Lower lobe of right lung (tissue), 2 donors: ENCODE measurements at places on chromosomes 2 and 18. TPM values are rescaled to one million over a fixed set of nuclear protein-coding genes. Genes with fewer than 3 reads are reported as not detected.

DNA sequence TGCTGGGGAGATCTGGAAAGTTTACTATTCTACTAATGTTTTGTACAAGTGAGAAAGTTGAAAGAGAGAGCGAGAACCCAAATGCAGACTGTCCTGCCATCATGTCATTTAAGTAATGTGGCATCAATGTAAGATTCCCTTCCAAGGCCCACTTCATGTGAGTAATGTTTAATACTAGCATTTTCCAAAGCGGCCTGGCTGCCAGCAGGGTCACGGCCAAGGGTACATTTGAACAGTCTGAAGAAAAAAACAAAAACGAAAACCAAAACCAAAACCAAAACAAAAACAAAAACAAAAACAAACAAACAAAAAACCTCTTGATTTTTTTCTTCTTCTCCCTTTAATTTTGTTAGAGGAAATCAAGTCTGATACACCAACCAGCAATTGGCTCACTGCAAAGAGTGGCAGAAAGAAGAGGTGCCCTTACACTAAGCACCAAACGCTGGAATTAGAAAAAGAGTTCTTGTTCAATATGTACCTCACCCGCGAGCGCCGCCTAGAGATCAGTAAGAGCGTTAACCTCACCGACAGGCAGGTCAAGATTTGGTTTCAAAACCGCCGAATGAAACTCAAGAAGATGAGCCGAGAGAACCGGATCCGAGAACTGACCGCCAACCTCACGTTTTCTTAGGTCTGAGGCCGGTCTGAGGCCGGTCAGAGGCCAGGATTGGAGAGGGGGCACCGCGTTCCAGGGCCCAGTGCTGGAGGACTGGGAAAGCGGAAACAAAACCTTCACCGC lies 2.2 kb downstream of the HOXD10 start:
- peaks cover 13% of the 10 kb centered on the region for H3K4me1 ChIP-seq
- DNase-seq, result no peak
- H3K4me3 ChIP-seq, result no peak overlapping the region
- peaks cover 100% of the 10 kb centered on the region for H3K27me3 ChIP-seq

DNA sequence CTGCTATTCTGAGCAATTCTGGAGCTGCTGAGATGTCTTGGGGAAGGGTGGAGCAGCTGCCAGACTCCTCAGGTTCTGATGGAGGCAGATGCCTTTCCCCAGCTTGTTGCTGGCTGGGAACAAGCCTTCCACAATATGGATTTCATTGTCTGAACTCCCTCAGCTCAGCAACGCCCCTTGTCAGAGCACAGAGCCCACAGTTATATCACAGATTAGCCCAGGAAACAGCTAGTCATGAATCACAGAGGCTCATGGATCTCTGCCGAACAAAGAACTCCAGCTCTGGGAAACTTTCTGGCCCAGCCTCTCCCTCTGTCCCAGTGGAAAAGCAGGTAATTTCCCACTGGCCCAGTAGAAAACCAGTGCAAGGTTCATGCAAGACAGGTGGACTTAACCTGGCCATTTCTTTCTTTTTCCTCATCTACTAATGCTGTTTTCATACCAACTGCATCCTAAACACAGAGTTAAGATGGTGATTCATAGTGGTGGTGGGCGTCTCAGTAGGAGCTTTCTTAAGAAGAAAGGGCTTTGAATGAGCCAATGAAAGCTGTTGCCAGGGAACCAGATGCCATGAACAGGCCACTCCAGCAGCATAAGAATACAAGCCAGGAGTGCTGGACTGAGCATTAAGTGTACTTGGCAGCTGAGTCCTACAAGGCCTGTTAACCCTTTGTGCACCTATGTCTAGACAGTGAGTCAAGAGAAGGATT lies 8.7 kb upstream of the KIAA2012 start:
- H3K36me3 ChIP-seq, result no peaks in the 10 kb centered on the region
- H3K27me3 ChIP-seq, result no peaks in the 10 kb centered on the region
- DNase-seq, result no peak
- H3K4me3 ChIP-seq, result no peak overlapping the region
- H3K4me1 ChIP-seq, result peaks cover 11% of the 10 kb centered on the region
- no peak overlapping the region for H3K27ac ChIP-seq

Gene NEU2
- not detected for total RNA-seq

- no peak overlapping the region for H3K27ac ChIP-seq
- no peaks in the 10 kb centered on the region for H3K4me1 ChIP-seq
- no peak overlapping the region for H3K4me3 ChIP-seq
- no peaks in the 10 kb centered on the region for H3K36me3 ChIP-seq
- peaks cover 3% of the 10 kb centered on the region for H3K27me3 ChIP-seq
Measured at GRCh38 chr2:220703279-220703678, 868.8 kb downstream of the EPHA4 start.

DNA sequence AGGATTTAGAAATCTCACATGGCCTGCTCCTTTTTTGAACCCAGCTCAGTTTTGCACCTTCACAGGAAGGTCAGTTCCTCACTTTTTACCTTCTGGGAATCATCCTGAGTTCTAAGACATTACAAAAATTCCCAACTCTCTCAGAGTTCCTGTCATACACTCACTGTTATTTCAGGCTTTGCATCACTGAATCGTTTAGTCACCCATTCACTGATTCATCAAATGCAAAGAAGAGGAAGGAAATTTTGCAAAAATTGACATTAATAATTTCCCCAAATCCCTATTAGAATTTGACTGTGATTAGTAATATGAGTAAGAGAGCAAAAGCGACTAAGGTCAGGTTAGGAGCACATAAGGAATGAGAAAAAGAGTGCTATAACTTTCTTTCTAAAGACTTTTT lies 197.5 kb downstream of the PDE1A start:
- H3K4me3 ChIP-seq, result no peak overlapping the region
- no peaks in the 10 kb centered on the region for H3K36me3 ChIP-seq
- no peaks in the 10 kb centered on the region for H3K4me1 ChIP-seq
- no peaks in the 10 kb centered on the region for H3K27me3 ChIP-seq
- no peak for DNase-seq

DNA sequence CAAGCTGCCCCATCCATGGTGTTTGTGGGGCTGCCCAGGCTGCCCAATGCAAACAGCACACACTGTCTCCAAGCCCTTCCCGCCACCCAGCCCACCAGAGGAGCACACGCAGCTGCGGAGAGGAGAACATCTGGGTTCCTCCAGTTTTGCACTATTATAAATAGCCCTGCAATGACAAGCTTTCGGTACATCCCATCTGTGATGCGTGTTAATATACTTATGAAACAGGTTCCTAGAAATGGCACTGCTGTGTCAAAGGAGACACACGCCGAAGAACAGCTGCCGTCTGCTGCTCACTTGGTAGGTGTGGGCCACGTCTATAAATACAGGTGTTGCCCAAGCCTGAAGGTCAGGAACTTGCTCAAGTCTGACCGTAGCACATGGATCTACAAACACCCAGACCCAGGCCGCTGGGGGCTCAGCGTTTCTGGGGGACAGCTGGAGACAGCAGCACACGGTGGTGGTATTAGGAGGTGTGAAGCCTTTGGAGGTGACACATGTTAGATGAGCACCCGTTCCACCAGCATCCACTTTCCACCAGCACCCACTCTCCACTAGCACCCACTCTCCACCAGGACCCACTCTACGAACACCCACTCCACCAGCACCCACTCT lies 34.3 kb downstream of the PXDN start:
- H3K4me3 ChIP-seq, result no peak overlapping the region
- peaks cover 41% of the 10 kb centered on the region for H3K4me1 ChIP-seq
- no peak overlapping the region for H3K27ac ChIP-seq
- H3K27me3 ChIP-seq, result no peaks in the 10 kb centered on the region
- DNase-seq, result no peak

Gene ITM2C
- 27.6 TPM for total RNA-seq

Gene LRP2
- total RNA-seq, result 47.8 TPM

Gene SLC66A3
- 23.8 TPM for total RNA-seq

Gene DTYMK
- 17.3 TPM for total RNA-seq

Gene MITD1
- total RNA-seq, result 28.1 TPM

- H3K4me1 ChIP-seq, result no peaks in the 10 kb centered on the region
- no peak overlapping the region for H3K27ac ChIP-seq
- peak; percentile 30 for DNase-seq
Measured at GRCh38 chr2:232492963-232493700, 5.5 kb upstream of the ECEL1 start.

Gene DUSP2
- total RNA-seq, result 5.5 TPM

DNA sequence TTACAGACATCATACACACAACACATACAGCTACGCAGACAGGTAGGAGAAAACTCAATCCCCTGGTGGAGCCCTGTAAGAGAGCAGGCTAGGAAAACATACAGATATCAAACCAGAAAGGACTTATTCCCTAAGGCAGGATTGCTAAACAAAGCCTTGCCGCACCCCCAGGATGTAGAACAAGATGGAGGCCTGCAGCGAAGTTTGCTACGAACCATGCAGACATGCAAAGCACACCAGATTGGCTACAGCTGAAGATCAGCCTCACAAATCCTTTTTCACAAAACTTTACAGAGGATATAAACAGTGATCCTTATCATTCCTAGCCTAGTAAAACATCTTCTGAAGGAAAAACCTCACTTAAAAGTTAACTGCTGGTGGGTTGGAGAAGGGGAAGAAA lies 28.3 kb downstream of the C18orf54 start:
- no peaks in the 10 kb centered on the region for H3K27me3 ChIP-seq
- no peaks in the 10 kb centered on the region for H3K36me3 ChIP-seq
- no peaks in the 10 kb centered on the region for H3K4me1 ChIP-seq
- no peak for DNase-seq
- H3K27ac ChIP-seq, result no peak overlapping the region

Gene STARD6
- not detected for total RNA-seq

DNA sequence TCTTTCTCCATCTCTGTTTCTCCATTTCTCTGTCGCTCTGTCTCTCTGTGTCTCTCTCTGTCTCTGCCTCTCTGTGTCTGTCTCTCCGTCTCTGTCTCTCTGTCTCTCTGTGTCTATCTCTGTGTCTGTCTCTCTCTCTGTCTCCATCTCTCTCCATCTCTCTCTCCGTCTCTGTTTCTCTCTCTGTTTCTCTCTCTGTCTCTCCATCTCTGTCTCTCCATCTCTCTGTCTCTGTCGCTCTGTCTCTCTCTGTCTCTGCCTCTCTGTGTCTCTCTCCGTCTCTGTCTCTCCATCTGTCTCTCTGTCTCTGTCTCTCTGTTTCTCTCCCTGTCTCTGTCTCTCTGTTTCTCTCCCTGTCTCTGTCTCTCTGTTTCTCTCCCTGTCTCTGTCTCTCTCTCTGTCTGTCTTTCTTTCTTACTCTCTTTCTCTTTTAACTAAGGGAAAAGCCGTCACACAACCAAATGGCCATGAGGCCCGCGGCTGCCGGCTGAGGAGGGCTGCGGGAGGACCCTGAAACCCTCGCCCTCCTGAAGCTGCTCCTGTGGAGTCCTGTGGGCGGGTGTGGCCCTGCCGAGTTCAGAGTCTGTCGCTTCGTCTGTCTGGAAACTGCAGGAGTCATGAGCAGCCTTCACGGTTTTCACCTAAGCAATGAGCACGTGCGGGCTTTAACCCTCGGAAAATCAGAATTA lies 29.3 kb downstream of the NFATC1 start:
- no peak overlapping the region for H3K4me3 ChIP-seq
- DNase-seq, result no peak
- no peaks in the 10 kb centered on the region for H3K27me3 ChIP-seq

DNA sequence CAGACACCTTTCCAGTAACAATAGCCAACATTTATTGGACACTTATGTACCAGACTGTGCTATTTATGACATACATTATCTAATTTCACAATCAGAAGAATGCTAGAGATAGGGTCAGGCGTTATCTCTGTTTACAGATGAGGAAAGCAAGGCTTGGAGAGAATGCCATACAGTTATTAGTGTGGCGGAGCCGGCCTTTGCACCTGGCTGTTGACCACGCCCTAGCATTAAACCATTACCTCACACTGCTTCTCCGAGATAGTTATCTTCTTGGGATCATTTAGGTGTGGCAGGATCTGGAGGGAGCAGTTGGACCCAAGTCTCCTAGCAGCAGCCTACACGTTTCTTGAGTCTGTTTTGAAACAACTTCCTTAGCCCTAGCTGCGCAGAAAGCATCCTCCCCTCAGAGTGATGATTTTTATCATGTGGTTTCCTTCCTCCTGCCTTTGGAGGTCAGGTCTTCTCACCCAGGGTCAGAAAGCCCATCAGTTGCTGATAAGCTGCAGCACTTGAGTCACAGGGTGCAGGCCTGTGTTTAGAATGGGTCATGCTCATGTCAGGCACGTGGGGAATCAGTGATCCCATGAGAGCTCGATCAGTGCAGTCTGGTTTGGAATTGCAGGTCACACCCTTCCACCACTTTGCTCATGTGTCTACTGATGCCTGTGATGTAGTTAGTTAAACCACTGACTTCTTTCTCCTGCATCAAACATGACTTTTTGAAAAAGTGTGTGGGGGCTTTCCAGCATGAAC lies 118.2 kb downstream of the SPTBN1 start:
- no peak for DNase-seq
- H3K36me3 ChIP-seq, result no peaks in the 10 kb centered on the region
- peak overlapping the region; percentile 75 for H3K27ac ChIP-seq
- H3K4me1 ChIP-seq, result peaks cover 96% of the 10 kb centered on the region
- peak overlapping the region; percentile 6 for H3K4me3 ChIP-seq

- H3K36me3 ChIP-seq, result no peaks in the 10 kb centered on the region
- no peaks in the 10 kb centered on the region for H3K27me3 ChIP-seq
- H3K4me3 ChIP-seq, result no peak overlapping the region
- DNase-seq, result no peak
- H3K27ac ChIP-seq, result no peak overlapping the region
- peaks cover 9% of the 10 kb centered on the region for H3K4me1 ChIP-seq
Measured at GRCh38 chr2:204673877-204674276, 128.6 kb downstream of the PARD3B start.

Gene CDH19
- total RNA-seq, result 1.2 TPM

Gene DIPK1C
- not detected for total RNA-seq

DNA sequence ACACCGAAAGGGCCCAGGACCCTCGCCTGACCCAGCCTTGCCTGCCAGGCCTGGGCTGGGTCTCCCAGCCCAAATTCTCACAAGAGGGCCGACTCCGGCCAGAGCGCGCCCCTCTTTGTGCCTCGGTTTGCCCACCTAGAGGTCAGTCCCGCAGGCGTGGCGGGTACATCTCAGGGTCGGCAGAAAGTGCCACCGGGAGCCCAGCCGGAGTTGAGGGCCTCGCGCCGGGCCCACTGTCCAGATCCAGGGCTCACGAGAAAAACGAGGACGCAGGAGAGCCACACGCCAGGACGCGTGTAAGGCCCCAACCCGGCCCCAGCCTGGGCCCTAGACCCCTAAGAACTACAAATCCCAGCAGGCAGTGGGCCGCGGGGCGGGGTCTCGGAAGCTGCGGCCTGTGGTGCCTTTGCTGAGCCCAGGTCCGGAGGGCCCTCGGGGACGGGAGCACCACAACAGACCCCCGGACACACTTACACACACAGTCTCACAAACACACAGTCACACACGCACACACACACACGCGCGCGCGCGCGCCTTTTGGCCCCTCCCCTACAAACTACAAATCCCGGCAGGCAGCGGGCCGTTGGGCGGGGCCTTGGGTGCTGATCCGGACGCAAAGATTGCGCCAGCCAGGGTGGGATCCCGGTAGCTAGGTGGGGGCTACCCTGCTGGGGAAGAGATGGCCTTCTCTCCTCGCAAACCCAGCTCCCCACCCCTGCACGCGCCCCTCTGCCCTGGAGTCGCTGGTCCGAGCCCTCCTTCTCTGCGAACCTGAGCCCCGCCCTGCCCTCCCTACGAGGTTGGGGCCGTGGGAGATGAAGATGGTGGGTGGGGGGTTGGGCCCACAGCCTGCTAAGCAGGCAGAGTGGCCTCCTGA lies at the start of gene SH2D6:
Gene SH2D6, plus strand, starts transcription at position 583 of the 877 bp plus-strand sequence. CDS start 10,752 bp downstream, outside the sequence.
- H3K4me3 ChIP-seq, result peak within 1 kb of the TSS; percentile 77
- H3K4me1 ChIP-seq, result peaks cover 51% of the 10 kb centered on the region
- H3K27me3 ChIP-seq, result no peaks in the 10 kb centered on the region
